D341Med (cell line): ENCODE measurements at places on chromosomes 12 and 14.

GRCh38 chr14:64628940-64629408, 75.2 kb upstream of the PLEKHG3 start:
- DNase-seq: no peak

- no peak for DNase-seq
Observed at GRCh38 chr12:112847708-112848337, 56.3 kb downstream of the RPH3A start.

GRCh38 chr14:20522332-20522731, 17.0 kb downstream of the RNASE10 start:
- no peak for DNase-seq

DNA sequence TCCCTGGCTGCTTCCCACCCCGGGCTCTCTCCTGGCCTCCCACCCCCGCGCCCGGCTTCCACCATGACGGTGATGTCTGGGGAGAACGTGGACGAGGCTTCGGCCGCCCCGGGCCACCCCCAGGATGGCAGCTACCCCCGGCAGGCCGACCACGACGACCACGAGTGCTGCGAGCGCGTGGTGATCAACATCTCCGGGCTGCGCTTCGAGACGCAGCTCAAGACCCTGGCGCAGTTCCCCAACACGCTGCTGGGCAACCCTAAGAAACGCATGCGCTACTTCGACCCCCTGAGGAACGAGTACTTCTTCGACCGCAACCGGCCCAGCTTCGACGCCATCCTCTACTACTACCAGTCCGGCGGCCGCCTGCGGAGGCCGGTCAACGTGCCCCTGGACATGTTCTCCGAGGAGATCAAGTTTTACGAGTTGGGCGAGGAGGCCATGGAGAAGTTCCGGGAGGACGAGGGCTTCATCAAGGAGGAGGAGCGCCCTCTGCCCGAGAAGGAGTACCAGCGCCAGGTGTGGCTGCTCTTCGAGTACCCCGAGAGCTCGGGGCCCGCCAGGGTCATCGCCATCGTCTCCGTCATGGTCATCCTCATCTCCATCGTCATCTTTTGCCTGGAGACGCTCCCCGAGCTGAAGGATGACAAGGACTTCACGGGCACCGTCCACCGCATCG, 1.8 kb downstream of the KCNA1 start:
- no peak for DNase-seq

- no peak for DNase-seq
Observed at GRCh38 chr14:85333313-85333712, 196.6 kb upstream of the FLRT2 start.

- DNase-seq: peak; percentile 65
Observed at GRCh38 chr12:110100315-110100970, 23.7 kb upstream of the IFT81 start.

GRCh38 chr12:82357845-82358199, 365 bp downstream of the CCDC59 start:
- no peak for DNase-seq

- no peak for DNase-seq
Observed at GRCh38 chr12:93749515-93749914, 72.3 kb downstream of the CRADD start.
